NCI-H345 (cell line): ENCODE measurements at places on chromosomes 5 and 9.
A peak's percentile ranks its signal among the peaks of the same experiment; 100 is the strongest.

GRCh38 chr9:34518110-34518616 is 4.6 kb downstream of the ENHO start:
- DNase-seq, result no peak

- DNase-seq, result peak; percentile 51
These were observed 1.5 kb downstream of the KIF12 start for GRCh38 chr9:114097613-114098020.

GRCh38 chr5:149608936-149609545 is 27.7 kb downstream of the ARHGEF37 start:
- no peak for DNase-seq

DNA sequence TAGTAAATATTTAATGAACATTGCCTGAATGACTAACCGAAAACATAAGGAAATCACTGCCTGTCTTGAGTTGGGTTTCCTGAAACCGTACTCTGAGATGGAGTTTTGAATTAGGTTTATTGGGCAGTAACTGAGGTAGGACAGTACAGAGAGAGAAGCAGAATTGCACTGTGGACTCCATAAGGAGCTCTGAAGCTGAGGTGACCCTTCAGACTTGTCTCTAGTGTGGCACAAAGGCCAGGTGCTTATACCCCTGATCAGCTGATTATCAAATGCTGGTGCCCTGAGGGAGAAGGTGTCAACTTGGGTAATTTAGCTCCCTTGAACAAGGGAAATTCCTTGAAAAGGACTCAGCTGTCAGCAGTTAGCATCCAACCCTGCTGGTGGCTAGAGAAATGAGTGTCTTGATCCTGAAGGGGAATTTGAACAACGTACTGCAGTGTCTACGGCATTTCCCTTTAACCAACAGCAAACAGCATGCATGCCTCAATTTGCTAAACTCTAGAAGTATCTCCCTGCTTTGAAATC is 135.0 kb upstream of the SMARCA2 start:
- DNase-seq, result no peak

DNA sequence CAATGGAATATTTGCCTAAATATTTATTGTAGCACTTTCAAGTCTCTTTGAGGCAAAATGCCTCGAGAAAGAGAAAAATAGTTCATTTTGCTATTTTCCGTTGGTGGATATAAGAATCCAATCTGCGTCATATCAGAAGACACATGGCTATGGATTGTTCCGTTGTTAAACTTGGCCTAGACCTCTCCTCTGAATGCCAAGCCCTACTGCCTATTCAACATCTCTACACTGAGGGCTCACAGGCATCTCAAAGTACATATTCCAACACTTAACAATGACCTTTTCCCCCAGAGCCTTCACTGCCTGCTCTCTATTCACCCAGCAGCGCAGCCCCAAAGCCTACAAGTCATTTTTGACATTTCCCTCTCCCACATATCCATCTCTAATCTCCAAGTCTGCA is 350.1 kb downstream of the GLIS3 start:
- DNase-seq, result no peak

DNA sequence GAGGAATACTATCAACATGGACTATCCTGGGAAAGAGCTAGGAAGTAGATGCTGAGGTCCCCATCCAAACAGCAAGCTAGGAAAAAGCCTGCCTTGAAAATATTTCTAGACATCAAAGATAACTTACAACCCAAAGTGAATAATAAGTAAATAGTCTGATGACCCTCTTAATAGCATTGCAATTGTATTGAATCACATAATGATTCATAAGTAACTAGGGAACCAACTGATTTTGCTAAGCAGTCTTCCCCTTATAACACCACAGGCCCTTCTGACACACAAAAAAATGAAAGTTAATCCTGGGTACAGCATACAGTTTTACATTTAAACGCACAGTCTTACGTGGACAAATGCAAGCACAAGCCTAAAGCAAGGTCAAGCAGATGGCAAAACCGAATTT is 199.3 kb downstream of the RFK start:
- no peak for DNase-seq

DNA sequence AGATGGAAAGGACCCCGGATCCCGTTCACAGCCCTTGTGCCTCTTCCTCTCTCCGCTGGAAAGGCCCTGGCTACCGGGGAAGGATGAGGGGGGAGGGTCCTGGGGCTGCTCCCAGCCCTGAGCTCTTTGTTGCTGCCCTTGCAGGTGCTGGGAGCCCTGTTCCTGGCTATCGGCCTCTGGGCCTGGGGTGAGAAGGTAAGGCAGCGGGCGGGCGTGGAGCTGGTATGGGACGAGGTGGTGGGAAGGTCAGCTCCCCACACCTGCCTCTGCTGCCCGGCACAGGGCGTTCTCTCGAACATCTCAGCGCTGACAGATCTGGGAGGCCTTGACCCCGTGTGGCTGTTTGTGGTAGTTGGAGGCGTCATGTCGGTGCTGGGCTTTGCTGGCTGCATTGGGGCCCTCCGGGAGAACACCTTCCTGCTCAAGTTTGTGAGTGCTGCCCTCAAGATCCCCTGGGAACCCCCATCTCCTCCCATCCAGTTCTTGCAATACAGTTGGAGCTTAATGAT is 4.2 kb downstream of the TSPAN17 start:
- no peak for DNase-seq

GRCh38 chr9:123742009-123742767 is 187.7 kb downstream of the DENND1A start:
- no peak for DNase-seq

- DNase-seq, result no peak
These were observed 237.1 kb upstream of the TLE4 start for GRCh38 chr9:79334711-79335110.

DNA sequence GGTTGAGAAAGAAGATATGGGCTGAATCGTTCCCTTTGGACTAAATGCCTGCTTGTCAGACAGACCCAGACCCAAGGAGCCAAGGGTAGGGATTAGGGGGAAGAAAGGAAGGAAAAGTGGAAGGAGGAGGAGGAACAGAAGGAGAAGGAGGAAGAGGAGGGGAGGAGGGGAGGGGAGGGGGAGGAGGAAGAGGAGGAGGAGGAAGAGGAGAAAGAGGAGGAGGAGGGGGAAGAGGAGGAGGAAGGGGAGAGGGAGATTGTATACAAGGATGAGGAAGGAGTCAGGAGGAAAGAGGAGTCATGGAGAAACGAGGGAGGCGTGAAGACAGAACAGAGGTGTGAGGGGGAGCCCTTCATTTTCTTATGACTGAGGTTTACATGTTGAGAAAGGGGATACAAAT is 46.9 kb upstream of the DNAH5 start:
- no peak for DNase-seq

DNA sequence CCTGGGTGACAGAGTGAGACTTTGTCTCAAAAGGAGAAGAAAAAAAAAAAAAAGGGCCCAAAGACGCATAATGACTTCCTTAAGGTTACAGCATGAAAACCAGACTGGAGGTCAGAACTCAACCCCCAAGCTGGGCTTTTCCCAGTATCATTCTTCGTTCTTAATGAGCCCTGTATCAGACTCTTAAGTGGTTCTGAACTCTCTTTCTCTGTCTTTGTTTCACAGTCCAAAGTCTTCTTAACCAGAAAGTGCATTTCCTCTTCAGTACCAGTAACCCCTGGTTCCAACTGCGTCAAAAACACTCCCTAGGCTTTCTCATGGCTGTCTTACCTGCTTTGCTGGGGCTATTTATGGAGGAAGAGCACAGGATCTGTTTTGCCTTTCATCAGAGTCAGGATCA is 38.4 kb upstream of the SHB start:
- DNase-seq, result no peak

DNA sequence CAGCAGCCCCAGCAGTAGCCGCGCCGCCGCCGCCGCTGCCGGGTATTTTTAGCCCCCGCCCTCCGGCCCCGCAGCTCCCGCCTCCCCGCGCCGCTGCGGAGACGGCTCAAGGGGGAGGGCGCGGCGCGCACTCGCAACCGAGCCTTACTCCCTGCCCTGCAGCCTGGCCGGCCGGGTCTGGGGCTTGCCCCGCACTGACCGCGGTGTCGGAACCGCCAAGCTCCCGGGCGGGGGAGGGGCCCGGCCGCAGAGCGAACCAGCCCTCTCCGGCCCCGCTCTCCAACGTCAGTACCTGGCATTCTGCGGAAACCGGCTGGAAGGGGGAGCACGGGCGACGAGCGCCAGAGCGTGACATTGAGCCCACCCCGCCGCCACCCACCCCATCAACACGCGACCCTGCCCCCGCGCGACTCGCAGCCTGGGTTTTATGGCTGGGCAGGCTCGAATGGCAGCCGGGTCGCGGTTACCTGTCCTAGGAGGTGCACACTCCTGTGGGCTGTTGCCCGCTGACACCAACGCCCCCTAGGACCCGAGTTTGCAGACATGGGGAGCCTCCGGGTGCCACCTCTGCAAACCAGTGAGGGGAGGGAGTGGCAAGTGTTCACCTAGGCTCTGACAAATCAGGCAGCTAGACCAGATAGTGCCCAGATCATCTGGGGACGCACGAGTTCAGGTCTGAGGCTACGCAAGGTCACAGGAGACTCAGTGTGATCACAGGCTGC is at the start of gene ACSL6:
TSS of gene ACSL6 (minus strand) at position 37 of the 722 bp plus-strand sequence. CDS start 105 bp downstream, outside the sequence.
- DNase-seq, result peak; percentile 34

DNA sequence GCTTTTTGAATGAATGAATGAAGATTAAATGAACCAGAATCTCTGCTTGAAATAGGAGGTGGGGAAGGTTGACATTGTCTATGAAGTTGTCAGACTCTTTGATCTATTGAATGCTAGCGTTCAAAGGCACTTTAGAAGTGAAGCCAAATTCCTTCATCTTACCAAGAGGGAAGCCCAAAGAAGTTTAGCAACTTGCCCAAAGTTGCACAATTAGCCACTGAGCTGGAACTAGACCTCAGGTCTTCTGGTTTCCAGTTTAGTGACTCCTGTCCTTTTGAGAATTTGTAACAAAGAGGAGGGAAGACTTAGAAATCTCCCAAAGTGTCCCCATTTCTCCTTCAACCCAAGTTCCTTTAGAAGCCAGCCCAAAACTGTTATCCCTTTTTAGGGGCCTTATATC is 20.7 kb upstream of the SLC1A3 start:
- DNase-seq, result no peak

GRCh38 chr5:88727705-88728313 is 155.2 kb downstream of the MEF2C start:
- DNase-seq, result peak; percentile 17

GRCh38 chr5:54997081-54997480 is 11.7 kb upstream of the ESM1 start:
- no peak for DNase-seq

- DNase-seq, result no peak
These were observed 285.8 kb upstream of the ZNF462 start for GRCh38 chr9:106577121-106577520.

- DNase-seq, result no peak
These were observed 19.0 kb upstream of the FER start for GRCh38 chr5:108728566-108729241.

DNA sequence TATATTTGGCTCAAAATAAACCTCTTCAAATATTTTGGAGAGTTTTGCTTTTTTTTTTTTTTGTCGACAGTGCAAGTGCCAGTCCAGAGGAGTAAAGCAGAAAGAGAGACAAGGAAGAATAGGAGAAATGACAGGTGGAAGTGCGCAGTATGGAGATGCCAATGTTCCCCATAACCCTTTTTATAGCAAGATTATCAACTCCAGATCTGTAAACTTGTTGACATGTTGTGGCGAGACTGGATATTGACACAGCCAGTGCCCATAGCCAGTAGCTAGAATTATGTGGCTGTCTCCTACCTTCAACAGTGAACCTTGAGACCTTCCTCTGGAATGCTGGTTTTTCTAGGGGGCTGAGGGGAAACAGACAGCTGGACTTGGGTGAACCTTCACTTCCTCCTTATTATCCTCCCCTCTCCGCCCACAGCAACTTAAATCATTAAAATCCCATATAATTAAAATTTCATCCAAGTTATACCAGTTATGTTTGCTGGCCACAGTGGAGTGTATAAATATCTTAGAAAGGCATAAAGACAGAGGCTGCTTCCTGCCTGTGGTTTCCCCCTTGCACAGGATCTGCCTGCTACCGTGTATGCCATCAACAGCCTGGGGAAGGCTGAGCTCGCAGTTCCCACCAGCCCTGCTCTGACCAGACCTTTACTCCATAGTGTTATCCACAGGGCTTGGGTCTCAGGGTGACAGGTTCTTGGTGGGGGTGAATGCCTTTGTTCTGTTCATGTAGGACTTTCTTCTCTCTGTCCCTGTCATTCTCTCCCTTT is 112.3 kb upstream of the ANKH start:
- DNase-seq, result no peak

DNA sequence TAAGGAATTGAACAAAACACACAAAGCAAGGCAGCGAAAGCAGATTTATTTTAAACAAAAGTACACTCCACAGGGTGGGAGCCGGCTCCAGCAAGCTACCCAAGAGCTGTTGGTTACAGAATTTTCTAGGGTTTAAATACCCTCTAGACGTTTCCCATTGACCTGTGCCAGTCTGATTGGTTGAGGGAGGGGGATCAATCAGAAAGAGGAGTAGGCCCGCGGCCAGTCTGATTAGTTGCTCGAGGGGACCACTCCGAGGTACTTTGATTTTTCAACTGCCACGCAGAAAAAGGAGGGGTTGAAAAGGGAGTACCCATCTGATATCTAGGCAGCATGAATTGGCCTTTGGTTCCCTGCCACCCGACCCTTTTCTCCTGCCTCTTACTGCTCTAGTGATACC is 998 bp downstream of the SRP19 start:
- DNase-seq, result no peak

DNA sequence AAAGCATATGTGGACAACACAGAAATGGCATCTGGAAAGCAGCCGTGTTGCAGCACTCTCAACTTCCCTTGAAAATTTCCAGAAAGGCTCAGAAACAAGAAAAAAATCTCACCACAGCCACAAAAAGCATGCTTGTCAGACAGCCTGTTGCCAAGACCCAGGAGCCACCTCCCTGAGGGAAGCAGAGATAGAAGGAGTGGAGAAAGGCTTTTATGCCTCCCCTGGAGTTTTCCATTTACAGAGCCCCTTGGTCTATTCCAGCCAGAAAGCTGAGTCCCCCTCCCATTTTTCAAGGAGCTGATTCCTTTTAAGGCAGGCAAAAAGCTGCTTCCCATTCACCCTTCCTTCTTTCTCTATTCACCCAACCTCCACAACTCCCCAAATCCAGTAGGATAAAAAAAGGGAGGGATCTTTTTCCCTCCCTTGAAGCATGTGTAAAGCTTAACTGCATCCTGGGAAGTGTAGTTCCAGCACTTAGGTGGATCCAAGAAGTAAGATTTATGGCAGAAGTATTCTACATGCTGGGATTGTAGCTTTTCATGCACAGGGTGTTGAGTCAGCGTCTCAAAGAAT is 37.1 kb upstream of the PALM2AKAP2 start:
- DNase-seq, result no peak

DNA sequence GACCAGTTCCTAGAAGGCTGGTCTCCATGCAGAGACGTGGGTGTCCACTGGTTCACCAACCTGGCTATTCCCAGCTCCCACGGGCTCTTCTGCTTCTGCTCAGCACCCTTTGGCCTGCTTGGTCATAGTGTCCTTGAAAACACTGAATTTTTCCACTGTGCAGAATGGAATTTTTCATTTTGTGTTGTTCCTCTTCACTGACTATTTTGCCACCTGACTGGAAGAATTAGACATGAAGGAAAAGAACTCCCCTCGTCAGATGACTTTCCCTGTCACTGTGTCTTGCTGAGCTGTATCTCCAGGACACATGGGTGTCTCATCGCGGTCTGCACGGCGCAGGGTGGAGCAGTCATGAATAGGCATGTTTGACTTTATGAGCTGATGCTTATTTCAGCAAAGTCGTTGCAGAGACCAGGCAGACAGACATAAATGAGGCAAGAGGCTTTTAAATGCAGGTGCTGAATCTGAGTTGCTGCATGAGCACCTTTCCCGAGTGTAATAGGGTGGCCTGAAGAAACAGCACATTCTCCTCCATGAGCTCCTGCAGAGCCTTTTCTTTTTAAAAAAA is 50.2 kb upstream of the SEMA4D start:
- no peak for DNase-seq
